Smooth muscle cell of the umbilical artery (primary cell): ENCODE measurements at places on chromosomes 7 and 10. TPM values are rescaled to one million over a fixed set of nuclear protein-coding genes. Genes with fewer than 3 reads are reported as not detected.

ANXA8L1 gene
- 2.9 and 4.5 TPM in 2 replicates for total RNA-seq

DGKB gene
- total RNA-seq: 0.59 and 1.2 TPM in 2 replicates

CYP2C18 gene
- total RNA-seq: not detected in 2 replicates

GIMAP6 gene
- total RNA-seq: 0.05 and 0.30 TPM in 2 replicates

IFT22 gene
- total RNA-seq: 18.9 and 23.8 TPM in 2 replicates

CYP3A7 gene
- 0.30 and 1.1 TPM in 2 replicates for total RNA-seq

MRPS17 gene
- total RNA-seq: 6.9 and 10.7 TPM in 2 replicates

RET gene
- total RNA-seq: 0.30 and 0.74 TPM in 2 replicates

EPHA1 gene
- total RNA-seq: 0.09 TPM in 1 of 2 replicates, not detected in the other

LAMTOR4 gene
- 30.5 and 91.8 TPM in 2 replicates for total RNA-seq

RBM20 gene
- 0.18 and 0.59 TPM in 2 replicates for total RNA-seq

TAS2R40 gene
- total RNA-seq: not detected in 2 replicates

RASSF4 gene
- 5.9 and 7.5 TPM in 2 replicates for total RNA-seq

CALHM1 gene
- not detected in 2 replicates for total RNA-seq

NUTM2A gene
- 0.30 and 0.37 TPM in 2 replicates for total RNA-seq

EPC1 gene
- total RNA-seq: 14.8 and 18.5 TPM in 2 replicates

GIMAP8 gene
- total RNA-seq: under 0.01 TPM in 1 of 2 replicates, not detected in the other

ITGB1 gene
- 6,077 and 6,081 TPM in 2 replicates for total RNA-seq

CFAP58 gene
- 0.30 and 0.88 TPM in 2 replicates for total RNA-seq

ITGB8 gene
- total RNA-seq: 7.4 and 12.6 TPM in 2 replicates

COBL gene
- not detected in 2 replicates for total RNA-seq

DPYSL4 gene
- total RNA-seq: 6.3 and 33.0 TPM in 2 replicates

AGR2 gene
- total RNA-seq: not detected in 2 replicates

ACTL6B gene
- total RNA-seq: not detected in 2 replicates

C10orf105 gene
- total RNA-seq: not detected in 2 replicates

MSS51 gene
- 2.1 and 2.7 TPM in 2 replicates for total RNA-seq

VIPR2 gene
- total RNA-seq: not detected in 2 replicates

SPDYE5 gene
- not detected in 2 replicates for total RNA-seq

RNLS gene
- 5.9 and 8.1 TPM in 2 replicates for total RNA-seq

KIAA1549 gene
- 3.6 and 4.5 TPM in 2 replicates for total RNA-seq

TMEM270 gene
- not detected in 2 replicates for total RNA-seq

GPRIN2 gene
- not detected in 2 replicates for total RNA-seq

VPS37D gene
- 3.0 and 5.9 TPM in 2 replicates for total RNA-seq

CADPS2 gene
- total RNA-seq: 8.6 and 23.5 TPM in 2 replicates

ZP3 gene
- total RNA-seq: 0.89 and 1.8 TPM in 2 replicates

COL28A1 gene
- 0.32 TPM in 1 of 2 replicates, not detected in the other for total RNA-seq

MYPN gene
- under 0.01 and 1.5 TPM in 2 replicates for total RNA-seq

PBLD gene
- 3.9 and 4.7 TPM in 2 replicates for total RNA-seq

PHYH gene
- 14.8 and 15.3 TPM in 2 replicates for total RNA-seq

ACSL5 gene
- total RNA-seq: 0.30 and 0.46 TPM in 2 replicates

TMEM229A gene
- not detected in 2 replicates for total RNA-seq

OR2A12 gene
- not detected in 2 replicates for total RNA-seq

LHFPL3 gene
- total RNA-seq: not detected in 2 replicates

UBE2D1 gene
- total RNA-seq: 12.8 and 16.4 TPM in 2 replicates
